CD4-positive, alpha-beta T cell (primary cell): ENCODE measurements at places on chromosomes 6 and 20.

GRCh38 chr6:170152989-170153388 lies 137.9 kb downstream of the DLL1 start:
- DNase-seq = no peak

- no peak for DNase-seq
These were observed 47.5 kb upstream of the BTN3A2 start for GRCh38 chr6:26317503-26317902.

- DNase-seq = no peak
These were observed 141.1 kb downstream of the PDSS2 start for GRCh38 chr6:107318100-107318736.

DNA sequence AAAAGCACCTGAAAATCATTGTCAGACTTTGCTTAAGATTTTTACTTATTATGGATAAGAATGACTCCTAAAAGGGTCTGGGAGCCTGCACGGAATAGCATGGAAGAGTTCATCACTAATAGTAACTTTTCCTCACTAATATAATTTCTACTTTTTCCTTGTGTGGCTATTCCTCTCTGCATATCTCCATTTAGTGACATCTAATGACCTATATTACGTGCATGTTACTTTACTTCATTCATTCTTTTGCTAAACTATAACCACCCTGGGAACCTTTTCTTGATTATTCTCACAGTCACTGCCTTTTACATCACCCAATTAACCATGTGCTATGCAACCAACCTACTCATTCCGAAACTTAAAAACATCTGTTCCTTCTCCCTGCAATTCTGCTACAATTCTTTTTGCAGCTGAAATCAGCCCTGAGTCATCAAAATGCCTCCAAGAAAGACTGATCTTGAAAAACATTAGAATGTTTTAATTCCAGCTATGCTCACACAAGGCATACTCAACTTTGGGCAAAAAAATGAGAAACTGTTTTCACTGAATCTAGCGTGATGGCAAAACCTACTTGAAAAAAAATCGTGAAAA lies 313.3 kb downstream of the RNGTT start:
- no peak for DNase-seq

DNA sequence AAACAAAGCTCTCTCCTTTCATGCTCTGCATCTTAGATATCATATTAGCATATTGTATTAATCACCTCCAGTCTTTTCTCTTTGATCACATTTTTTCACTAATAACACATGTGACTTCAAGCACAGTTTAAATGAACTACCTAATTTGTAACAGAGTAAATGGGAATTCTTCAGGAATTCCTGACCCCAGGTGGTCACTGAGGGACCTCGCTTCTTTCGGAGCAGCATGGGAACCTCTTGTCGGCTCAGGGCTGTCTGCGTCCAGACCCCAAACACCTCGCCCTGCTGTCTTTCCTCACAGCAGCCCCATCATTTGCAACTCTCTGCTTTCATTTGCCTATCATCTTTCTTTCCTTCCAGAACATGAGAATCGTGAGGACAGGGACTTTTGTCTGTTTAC lies 103.5 kb downstream of the DACT2 start:
- no peak for DNase-seq

DNA sequence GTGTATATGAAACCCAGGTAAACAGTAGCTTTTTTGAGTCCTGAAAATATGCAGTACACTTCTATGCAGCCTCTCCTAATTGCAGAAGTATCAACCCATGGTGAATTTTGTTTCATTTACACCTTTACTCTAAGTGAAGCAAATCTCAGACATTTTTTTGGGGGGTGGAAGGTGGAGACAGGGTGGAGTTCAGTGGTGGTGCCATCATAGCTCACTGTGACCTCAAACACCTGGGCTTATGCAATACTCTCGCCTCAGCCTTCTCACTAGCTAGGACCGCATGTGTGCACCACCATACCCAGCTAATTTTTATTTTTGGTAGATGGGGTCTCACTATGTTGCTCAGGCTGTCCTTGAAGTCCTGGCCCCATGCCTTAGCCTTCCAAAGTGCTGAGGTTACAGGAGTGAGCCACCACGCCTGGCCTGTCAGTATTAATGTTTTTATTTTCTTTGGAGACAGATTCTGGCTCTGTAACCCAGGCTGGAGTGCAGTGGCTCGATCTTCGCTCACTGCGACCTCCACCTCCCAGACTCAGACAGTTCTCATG lies 80.3 kb downstream of the JARID2 start:
- no peak for DNase-seq

DNA sequence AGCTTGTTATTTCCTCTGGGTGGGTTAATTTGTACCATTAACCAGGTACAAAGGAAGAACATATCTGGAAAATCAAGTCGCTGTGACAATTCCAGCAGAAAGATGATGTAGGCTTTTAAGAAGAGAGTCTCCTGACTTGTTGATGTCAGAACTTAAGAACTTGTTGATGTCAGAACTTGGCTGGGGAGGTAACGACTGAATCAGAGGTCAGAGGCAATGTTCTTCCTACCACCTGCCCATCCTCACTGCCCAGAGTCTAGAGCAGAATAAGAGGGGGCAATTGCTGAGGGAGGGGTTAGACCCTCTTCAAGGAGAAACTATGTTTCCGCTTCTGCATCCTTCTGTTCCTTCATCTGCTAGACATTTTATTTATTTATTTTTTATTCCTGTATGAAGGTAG lies 18.9 kb downstream of the MLIP start:
- no peak for DNase-seq

GRCh38 chr20:45810191-45810970 lies 2.1 kb upstream of the UBE2C start:
- DNase-seq = no peak
